ENCODE measurements at places on chromosomes 16 and 17.
A peak's percentile ranks its signal among the peaks of the same experiment; 100 is the strongest.

DNA sequence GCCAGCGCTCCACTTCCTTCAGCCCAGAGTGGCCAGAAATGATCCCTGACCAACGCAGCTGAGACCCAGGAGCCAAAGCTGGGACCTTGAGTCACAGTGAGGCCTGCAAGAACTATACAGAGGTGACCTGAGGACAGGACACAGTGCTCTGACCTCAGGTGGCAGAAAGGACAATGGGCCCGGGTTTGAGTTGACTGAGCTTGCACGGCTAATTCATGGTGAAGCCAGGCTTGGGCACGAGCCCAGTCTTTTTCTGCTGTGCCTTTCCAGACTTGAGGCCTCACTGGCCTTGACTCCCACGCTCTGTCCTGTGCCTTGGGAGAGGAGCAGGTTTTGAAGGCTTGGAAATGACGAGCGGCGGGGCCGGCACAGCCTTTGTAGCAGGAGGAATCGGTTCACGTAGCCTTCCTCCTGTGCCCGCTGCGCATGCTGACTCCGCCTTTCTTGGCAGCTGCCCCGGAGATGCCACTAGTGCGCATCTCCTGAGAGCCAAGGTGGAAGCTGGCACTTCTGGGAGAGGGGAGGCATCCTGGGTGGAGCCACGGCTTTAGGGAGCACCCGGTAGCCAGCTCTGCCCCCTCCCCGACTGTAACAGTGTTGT is 34.9 kb downstream of the NDEL1 start:
- DNase-seq: no peak

DNA sequence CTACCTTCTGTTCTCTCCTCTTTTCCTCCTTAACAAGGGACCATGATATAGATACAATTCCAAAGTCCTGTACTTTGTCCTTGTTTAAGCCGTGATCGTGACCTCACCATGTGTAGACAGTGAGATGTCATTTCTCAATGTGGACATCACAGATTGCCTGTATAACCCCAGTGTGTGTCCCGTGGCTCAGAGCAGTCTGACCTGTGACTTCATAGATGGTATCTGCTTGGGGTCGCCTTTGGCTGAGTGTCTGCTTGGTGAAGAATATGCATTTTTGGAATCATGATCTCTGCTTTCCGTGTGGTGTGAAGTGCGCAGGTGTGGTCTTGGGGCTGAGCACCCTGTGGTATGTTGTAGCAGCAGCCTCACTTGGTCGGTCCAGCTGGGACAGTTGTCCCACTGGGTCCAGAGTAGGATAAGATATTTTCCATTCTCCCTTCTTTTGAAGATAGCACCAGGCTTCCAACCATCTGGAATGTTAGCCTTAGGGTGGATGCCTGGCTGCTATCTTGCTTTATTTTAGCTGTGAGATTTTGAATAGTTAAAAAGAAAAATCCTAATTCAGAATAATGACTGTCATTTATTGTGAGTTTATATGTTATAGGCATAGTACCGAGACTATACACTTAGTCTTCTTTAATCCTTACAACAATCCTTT is 13.4 kb downstream of the MSI2 start:
- no peak for DNase-seq

- no peak for DNase-seq
Observed at GRCh38 chr16:53872248-53873221, 168.6 kb downstream of the FTO start.

DNA sequence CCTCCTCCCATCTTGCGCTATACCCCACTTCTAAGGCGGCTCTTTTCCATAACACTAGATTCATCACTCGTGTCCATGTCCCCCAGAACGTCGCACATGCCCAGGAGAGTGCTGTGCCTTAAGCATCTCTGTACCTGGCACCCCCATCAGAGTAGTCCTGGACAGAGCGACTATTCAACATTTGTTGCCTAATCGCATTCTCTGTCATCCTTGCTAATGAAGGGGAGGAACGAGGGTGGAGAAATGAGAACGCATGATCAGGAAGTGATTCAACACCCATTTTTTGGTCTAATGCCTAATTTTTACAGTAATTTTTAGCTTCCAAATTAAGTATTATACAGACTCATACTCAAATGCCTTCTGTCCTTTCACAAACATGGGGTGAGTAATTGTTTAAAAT is 53.2 kb downstream of the SLC39A11 start:
- DNase-seq: no peak

DNA sequence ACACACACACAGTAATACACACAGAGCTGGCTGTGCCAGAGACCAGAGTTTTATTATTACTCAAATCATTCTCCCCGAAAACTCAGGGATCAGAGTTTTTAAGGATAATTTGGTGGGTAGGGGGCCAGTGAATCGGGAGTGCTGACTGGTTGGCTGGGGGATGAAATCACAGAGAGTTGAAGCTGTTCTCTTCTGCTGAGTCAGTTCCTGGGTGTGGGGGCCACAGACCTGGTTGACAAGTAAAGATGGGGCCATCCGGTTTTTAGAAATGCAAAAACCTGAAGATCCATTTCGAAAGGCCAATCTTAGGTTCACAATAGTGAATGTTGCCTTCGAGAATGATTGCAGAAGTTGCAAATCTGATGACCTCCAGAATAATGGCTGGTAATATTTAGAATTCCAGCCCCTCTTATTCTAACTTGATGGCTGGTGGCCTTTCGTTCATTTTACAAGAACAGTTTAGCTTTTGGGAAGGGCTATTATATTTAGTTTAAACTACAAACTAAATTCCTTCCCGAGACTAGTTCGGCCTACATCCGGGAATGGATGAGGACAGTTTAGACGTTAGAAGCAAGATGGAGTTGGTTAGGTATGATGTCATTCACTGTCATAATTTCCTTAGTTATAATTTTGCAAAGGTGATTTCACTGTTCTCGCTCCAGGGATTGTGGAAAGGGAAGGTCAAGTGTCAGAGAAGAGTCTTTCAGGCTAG is 123.2 kb downstream of the KCNJ18 start:
- DNase-seq: no peak

GRCh38 chr16:8797364-8798173 is at the start of the genes PMM2 and TMEM186:
Gene PMM2, plus strand, starts transcription at chr16:8797839. Its CDS starts 44 bp downstream, at chr16:8797883.
Gene TMEM186, minus strand, starts transcription at chr16:8797639. Its CDS starts 25 bp downstream, at chr16:8797614.
- peak; percentile 95 for DNase-seq

DNA sequence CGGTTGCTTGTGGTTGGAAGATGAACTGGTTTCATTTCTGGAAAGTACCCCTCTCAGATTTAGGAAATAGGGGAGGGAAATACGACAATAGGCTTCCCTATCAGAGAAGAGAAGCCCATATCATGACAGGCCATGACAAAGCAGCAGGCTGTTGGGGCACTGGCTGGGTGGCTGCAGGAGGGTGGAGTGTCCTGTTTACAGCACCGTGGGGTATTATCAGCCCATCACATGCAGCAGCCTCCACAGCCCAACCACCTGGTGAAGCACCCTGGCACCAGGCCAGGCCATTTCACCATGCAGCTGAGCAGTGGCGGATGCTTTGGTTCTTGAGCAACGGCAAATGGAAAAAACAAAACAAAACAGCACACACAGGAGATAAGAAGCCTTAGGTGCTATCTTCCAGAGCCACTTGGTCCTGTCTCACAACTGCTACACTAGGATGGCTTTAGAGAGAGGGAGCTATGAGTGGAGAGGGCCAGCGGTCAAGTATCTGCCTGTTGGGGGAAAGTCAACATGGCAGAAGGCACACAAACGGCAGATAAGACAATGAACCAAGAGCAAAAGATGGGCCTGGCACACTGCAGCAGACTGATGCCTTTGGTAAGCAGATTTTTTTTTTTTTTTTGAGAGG is 24.2 kb downstream of the FAM117A start:
- DNase-seq: peak; percentile 97

GRCh38 chr17:33262266-33263123 is 30.6 kb downstream of the ASIC2 start:
- no peak for DNase-seq

GRCh38 chr17:43998552-43998951 is 5.9 kb upstream of the NAGS start:
- no peak for DNase-seq

GRCh38 chr17:56596691-56597494 is 3.4 kb downstream of the NOG start:
- no peak for DNase-seq

DNA sequence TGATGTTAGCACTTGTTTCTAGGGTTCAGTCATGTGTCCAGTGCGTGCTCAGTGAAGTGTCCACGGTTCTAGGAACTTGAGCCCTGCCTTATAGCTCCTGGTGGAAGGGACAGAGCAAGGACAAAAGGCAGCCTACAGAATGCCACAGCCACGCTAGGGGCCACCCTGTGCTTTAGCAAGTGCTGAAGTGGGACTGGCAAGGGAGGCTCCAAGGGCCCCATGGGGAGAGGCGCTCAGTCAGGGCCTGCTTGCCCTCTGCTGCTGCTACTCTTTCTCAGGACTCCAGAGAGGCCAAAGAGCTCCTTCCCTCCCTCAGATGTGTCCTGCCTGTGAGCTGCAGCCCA is 6.8 kb downstream of the NT5C start:
- no peak for DNase-seq

- DNase-seq: no peak
Observed at GRCh38 chr17:57487573-57487972, 231.2 kb downstream of the MSI2 start.

- DNase-seq: no peak
Observed at GRCh38 chr16:66133643-66134338, 232.7 kb upstream of the CDH5 start.

- no peak for DNase-seq
Observed at GRCh38 chr17:61595418-61596186, 4.6 kb upstream of the NACA2 start.

- no peak for DNase-seq
Observed at GRCh38 chr16:62216837-62217236, 180.6 kb upstream of the CDH8 start.

GRCh38 chr17:43877451-43878155 is 29.7 kb downstream of the MPP2 start:
- no peak for DNase-seq

DNA sequence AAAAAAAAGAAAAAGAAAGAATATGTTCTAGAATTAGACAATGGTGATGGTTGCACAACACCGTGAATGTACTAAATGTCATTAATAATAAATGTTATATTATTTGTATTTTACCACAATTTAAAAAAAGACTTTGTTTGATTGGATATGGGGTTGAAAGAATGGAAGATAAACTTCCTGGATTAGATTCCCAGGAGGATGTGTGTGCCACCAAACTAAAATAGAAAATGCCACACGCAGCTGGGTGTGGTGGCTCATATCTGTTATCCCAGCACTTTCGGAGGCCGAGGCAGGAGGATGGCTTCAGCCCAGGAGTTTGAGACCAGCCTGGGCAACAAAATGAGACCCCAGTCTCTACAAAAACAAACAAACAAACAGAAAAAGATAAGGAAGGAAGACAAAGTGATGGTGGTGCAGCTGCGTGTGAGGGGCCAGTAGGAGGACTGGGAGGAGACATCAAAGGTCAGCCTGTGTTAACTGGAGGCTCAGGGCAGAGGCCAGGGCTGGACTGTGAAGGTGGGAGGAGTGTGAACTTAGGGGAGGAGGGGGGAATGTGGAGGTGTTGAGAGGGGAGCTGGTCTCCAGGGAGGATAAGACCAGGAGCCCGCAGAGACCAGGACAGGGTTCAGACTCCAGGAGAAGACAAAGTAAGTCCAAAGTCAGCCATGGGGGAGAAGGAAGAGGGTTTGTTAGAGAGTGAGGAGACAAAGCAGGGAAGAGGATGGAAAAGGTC is 4.1 kb downstream of the PECAM1 start:
- DNase-seq: no peak

- no peak for DNase-seq
Observed at GRCh38 chr16:62816971-62817519, 780.8 kb upstream of the CDH8 start.

DNA sequence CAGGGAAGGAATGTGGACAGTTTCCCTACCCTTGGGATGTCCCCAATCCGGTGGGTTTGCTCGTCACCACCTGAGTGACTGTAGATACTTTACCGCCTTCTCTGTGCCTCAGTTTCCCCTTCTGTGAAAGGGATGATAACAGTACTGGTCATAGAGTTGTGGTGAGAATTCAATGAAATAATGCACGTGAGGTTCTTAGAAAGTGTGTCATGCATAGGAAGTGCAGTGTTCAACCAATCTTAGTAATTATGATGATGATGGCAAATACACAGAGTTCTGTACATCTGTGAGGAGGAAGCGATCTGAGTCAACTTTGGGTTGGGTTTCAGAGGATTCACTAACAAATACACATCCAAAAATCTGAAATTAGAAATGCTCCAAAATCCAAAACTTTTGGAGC is 114.6 kb upstream of the HS3ST2 start:
- no peak for DNase-seq

GRCh38 chr16:73054125-73054484 is 6.2 kb upstream of the ZFHX3 start:
- no peak for DNase-seq

DNA sequence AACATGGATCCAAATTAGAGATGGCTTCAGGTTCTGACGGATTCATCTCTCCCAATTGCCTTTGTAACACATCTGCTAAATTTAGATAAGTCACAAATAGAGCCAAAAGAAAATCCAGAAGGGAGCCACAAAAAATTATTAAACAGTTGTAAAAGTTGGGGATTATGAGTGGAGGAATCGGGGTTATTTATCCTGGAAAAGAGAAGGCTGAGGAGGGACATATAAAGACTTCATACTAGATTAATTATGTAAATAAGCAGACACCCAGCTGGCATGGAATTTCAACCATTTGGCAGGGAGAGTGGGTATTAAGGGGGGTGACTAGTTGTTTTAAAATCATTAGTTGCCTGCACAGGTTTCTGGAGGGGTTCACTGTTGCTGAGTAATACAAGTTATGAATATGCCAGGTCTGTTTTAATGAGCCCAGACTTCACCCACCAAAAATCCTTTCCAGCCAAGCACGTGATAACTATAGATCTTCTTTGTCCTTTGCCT is 89.6 kb downstream of the CDH13 start:
- no peak for DNase-seq

DNA sequence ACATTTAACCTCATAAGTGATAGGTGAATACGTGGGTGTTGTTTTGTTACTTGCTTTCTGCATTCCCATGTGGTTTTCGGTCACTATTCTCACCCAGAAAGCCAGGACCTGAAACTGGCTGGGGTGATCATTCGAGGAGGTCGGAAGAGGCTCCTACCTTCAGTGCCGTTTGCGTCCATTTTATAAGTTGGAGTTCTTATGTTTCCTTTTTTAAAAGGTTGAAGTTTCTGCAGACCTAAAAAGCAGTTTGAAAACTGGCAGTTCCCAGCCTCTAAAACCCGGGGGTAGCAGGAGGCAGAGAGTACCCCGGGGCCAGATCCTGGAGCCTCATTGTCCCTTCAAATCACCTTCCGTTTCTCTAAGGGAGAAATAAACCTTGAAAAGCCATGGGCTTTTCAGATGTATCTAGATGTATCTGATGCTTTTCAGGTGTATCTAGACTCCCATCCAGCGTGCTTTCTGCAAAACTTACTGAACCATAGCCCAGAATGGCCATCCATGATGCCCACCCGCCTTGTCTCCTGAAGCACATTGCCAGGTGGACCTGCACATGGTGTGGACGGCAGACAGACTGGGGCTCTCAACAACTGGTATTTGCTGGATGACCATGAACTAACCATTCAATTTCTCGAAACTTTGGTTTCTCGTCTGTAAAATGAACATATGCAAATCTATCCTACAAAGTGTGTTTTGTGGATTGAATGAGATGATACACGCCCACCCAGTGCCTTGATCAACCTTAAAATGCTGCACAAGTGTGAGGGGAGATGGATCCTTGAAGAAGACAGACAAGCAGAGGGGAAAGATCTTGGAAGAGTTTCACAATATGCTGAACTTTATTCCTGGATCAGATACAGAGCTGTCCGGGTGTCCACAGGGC is 1.3 kb downstream of the NLRC5 start:
- no peak for DNase-seq

- DNase-seq: no peak
Observed at GRCh38 chr17:50109785-50110184, 14.6 kb downstream of the PDK2 start.

GRCh38 chr17:10821054-10821453 is 16.8 kb downstream of the PIRT start:
- no peak for DNase-seq

- DNase-seq: no peak
Observed at GRCh38 chr16:46737621-46738214, 10.4 kb downstream of the MYLK3 start.
